ENCODE measurements at places on chromosomes 11 and 22. TPM values are rescaled to one million over a fixed set of nuclear protein-coding genes. Genes with fewer than 3 reads are reported as not detected.

DNA sequence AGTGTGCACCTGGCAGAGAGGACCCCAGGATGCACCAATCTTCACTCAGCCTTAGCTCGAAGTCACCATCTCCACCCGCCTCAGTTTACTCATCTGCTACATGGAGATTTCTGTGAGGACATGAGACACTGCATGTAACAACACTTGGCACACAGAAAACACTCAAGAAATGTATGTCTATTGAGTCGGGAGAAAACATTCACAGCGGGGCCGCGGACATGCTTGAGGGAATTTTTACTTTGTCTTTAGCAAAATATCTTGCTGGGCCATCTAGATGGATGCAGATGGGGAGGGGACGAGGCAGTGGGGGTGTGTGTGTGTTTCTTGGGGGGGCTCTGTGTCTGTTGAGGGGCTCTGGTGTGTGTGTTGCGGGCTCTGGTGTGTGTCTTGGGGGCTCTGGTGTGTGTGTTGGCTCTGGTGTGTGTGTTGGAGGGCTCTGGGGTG, 28.4 kb upstream of the RFPL3 start:
- peak; percentile 67 for DNase-seq

DNA sequence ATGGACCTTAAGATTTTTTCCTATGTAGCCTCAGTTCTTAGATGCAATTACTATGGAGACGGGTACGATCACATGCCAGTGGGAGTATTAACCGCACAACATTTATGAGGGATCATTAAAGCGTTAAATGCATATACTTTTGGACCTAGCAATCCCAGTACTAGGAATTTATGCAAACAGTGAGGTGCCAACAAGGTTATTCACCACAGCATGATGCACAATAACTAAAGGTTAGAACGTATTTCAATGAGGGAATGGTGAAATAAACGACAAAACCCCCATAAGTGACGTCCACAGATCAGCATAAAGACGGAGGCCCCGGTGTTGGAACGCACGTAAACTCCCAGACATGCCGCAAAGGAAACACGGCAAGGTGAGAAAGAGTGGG, 539 bp downstream of the SIRT3 start:
- no peak for DNase-seq

AMPD3 gene
- 6.5 TPM for total RNA-seq

DNA sequence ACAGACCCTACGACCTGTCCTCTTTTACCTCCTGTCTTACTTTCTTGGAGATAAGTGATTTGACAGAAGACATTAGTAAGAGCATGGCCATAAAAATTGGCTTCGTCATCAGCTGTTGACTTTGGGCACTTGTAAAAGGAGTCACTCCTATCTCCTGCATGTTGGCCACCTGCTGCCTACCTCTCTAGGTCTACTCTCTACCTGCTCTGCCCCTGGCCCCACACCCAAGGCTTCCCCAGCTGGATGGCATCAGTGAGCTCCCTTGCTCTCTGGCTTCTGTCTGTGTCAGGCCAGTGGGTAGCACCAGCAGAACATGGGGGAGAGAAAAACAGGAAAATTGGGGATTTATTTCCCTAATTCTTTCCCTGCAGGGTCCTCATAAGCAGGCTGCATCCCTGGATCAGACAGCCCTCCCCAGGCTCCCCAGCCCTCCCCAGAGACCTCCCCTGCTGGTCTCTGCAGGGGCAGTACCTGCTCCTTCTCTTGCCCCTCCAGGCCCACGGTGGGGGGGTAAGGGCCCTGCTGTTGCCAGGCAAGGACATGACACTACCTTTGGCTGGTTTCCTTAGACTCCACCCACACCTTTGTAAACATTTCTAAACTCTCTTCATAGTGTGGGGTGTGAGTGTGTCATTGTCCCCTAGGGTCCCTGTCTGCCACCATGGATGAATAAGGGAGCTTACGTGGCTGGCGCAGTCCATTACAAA, 157.0 kb upstream of the NECTIN1 start:
- peak; percentile 64 for DNase-seq

DNA sequence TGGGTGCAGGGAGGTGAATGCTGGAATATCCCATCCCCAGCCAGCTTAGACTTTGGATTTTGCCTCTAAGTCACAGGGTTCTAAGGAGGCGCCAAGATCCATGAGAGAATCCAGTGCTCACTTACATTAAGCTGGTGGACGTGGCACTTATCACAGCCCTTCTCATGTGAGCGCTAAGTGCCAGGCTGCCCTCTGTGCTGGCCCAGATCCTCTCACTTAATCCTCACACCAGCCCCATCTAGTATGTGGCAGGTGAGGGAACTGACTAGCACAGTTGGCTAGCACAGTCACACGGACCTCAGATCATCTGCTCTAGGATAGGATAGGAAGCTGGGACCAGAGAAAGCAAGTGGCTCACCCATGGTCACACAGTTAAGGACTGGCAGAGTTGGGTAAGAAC, 3.6 kb downstream of the HMOX1 start:
- no peak for DNase-seq

DNA sequence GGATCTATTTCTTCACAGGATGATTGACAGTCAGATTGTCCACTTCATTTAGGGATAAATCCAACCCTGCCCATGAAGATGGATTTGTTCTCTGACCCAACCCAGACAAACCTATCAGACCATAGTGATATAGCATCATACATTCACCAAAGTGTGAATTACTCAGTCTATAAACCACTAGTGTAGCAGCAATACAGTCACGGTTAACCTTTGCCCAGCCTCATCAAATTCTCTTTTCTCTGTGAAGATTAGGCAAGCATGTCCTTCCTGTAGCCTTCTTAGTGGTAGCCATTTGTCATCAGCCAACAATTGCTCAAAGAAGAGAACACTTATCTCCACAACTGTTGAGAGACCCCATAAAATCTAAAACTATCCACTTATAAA, 14.4 kb upstream of the BIRC2 start:
- no peak for DNase-seq

- DNase-seq, result no peak
These were observed 75.2 kb upstream of the KIRREL3 start for GRCh38 chr11:127075758-127076157.

DNA sequence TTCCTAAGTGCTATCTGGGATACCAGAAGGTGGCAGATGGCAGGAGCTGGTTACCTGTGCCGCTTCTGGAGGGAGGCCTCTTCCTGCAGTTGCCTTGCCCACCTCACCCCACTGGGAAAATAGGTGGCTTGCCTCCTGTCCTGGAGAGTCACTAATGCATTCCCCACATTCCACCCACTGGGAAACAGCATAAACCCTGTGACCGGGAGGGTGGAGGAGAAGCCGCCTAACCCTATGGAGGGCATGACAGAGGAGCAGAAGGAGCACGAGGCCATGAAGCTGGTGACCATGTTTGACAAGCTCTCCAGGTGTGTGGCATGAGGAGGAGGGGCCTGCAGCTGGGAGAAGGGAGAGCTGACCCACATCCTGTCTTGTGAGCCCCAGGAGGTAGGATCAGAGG, 5.6 kb downstream of the RIC8A start:
- peak; percentile 51 for DNase-seq

DNA sequence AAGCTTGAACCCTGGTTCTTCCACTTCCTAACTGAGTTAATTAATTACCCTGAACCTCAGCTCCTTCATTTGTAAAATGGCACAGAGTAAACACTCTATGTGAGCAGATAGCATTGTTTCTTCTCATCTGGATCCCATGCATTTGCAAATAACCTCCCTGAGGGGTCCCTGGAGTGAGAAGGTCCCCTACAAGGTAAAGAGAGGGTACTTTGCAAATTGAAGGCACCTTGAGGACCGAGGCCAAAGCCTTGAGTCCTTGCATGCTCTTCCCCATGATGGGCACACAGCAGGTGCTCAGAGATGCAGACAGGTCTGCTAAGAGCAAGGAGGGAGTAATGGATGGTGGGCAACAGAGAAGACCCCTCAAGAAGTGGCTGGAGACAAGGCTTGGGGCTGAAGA, 33.2 kb downstream of the OTOG start:
- no peak for DNase-seq

OR51E1 gene
- 1.0 TPM for total RNA-seq

SUSD2 gene
- total RNA-seq, result 11.9 TPM

OR51L1 gene
- not detected for total RNA-seq

DNA sequence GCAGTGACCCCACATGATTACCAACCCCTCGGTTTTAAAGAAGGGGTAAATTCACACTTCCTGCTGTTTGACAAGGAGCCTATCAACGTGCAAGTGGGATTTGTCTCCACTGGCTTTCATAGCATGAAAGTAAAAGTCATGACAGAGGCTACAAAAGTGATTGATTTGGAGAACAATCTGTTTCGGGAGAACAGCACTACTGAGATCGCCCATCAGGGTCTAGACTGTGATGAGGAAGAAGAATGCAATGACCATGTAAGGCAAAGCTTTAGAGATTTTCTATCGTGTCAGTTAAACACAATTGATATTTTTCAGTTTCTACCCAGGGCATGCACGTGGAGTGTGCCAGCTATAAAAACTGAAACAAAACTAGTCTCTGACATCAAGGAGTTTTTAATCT, 41.7 kb downstream of the HORMAD2 start:
- DNase-seq, result no peak

- DNase-seq, result peak; percentile 38
These were observed 210.7 kb downstream of the TBC1D22A start for GRCh38 chr22:46972901-46973831.

SCN3B gene
- 1.5 TPM for total RNA-seq

DBX1 gene
- total RNA-seq, result not detected

DNA sequence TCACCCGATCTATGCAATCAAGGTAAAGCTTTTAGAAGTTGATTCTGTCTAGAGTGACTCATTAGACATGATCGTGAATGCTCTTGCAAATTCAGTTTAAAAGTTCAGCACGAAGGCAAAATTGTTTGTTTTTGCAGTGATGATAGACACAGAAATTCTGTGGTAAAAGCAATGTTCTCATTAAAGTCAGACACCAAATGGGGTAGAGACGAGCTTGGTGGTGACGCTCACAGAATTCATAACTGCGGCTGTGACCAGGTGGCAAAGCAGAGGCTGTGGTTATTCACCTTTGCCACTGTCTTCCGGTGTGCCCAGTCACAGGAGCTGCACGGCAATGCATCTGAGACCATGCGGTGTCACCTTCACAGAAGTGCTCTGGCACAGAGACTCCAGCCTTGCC, 83.4 kb downstream of the WNT7B start:
- no peak for DNase-seq

MMP12 gene
- not detected for total RNA-seq

HSPB2 gene
- total RNA-seq, result 16.5 TPM

YAP1 gene
- 203 TPM for total RNA-seq

FADS3 gene
- 106 TPM for total RNA-seq

DNA sequence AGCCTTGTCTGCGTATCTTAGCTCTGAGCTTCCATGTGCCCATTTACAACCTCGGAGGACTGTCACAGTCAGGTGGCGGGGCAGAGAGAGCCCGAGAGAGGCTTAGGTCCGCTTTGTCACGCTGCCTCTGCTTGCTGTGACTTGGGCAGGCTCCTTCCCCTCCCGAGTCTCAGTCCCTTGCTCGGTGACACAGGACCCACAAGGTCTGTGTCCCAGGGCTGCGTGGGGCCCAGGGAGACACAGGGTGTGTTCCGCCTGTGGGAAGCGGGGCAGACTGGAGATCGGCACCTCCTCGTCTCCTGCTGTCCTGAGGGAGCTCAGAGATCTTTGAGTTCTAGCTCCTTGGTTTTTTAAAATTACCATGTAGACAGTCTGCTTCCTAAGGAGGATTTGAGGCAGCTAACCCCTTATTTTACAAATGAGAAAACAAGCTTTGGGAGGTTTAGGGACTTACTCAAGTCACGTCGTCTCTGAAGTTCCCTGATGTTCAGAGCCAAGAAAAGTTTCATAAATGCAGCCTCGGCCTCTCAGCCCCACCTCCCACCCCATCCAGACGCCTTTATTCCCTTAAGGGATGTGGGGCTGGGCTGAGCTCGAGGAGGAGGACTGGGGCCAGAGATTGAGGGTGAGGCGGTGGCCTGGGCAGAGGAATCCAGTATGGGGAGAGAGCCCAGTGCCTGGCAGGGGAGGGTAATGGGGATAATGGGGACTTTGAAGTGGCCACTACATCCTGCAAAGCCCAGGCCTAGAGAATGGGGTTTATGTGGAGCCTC, 103.6 kb downstream of the NECTIN1 start:
- DNase-seq, result no peak

DNA sequence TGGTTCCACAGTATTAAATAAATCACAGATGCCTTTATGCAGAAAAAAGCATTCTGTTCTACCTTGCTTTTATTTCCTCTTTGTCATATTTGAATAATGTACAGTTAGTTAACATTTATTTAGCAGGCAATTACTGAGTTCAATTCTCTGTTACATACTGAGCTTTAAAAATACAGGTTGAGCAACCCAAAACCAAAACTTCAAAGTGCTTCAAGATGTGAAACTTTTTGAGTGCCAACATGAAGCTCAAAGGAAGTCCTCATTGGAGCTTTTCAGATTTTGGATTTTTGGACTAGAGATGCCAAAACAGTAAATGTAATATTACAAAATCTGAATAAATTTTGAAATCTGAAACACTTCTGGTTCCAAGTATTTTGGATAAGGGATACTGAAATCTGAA, 54.1 kb downstream of the PDHX start:
- DNase-seq, result no peak

MYEOV gene
- 0.57 TPM for total RNA-seq

GRCh38 chr22:45640941-45641621, 30.6 kb upstream of the ATXN10 start:
- peak; percentile 57 for DNase-seq

PHF21B gene
- 0.38 TPM for total RNA-seq

GRCh38 chr11:69944146-69944795, 125.1 kb upstream of the FGF3 start:
- peak; percentile 61 for DNase-seq

DNA sequence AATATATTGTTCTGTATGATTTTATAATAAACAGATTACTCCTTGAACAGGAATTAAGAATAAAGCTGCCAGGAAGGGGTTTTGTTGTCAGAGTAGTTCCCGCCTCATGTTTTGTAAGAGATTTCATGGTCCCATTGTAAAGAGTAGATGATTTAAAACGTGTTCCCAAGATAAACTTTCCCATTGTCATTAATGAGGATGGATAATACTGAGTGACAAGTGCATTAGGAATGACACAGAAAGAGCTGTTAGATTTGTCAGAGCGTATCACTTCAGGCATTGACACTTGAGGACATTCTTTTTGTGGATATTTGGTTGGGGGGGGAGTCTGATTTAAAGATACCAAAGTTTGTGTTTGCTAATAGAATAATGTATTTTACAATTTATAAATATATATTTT, 147.0 kb downstream of the PAX6 start:
- DNase-seq, result no peak

DNA sequence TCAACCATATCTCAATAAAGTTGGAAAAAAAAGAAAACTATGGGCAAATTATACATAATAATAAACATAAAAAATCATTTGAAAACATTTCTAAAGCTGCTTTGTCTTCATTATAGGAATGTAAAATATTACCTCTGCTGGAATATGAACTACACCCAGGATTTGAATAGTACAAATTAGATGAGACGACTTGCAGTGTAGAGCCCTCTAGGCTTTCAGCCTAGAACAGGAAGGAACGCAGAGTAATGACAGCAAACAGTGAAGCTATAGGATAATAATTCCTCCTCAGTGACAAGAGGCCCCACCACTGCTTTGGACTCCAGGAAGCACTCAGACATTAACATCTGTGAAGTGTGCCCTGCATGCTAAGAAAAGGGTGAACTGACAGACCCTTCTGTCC, 7.7 kb downstream of the OR2AG1 start:
- no peak for DNase-seq
